A549 treated with dexamethasone at 1 μM for 4 hours (cell line): ENCODE measurements at places on chromosomes 5 and 9. TPM values are rescaled to one million over a fixed set of nuclear protein-coding genes. Genes with fewer than 3 reads are reported as not detected.

Gene DCANP1
- total RNA-seq: not detected in 5 replicates

Gene CDKN2B-AS1
- total RNA-seq: not detected in 5 replicates

Gene PCDHGC4
- total RNA-seq: not detected in 5 replicates

Gene INSL6
- total RNA-seq: not detected in 5 replicates

Gene BAAT
- total RNA-seq: 0.32 to 0.58 TPM (median 0.42 TPM) in 5 replicates

Gene SPOCK1
- total RNA-seq: 10.6 to 24.2 TPM (median 20.1 TPM) in 5 replicates

Gene KIAA1191
- 76.4 to 94.0 TPM (median 92.3 TPM) in 5 replicates for total RNA-seq

Gene C9orf50
- total RNA-seq: 0.08 to 0.18 TPM in 2 of 5 replicates, not detected in the others

Gene PPIC
- total RNA-seq: 17.1 to 19.1 TPM (median 18.4 TPM) in 5 replicates

Gene FCN1
- total RNA-seq: not detected in 5 replicates

Gene ADAMTSL1
- 0.05 to 0.16 TPM in 2 of 5 replicates, not detected in the others for total RNA-seq

Gene ACOT12
- total RNA-seq: 0.08 to 0.09 TPM in 2 of 5 replicates, not detected in the others

Gene ENHO
- 1.3 to 2.4 TPM (median 1.8 TPM) in 5 replicates for total RNA-seq

Gene GNAQ
- total RNA-seq: 14.3 to 21.2 TPM (median 20.4 TPM) in 5 replicates

Gene CATSPER3
- total RNA-seq: 0.21 to 0.49 TPM (median 0.37 TPM) in 5 replicates

Gene TTC16
- total RNA-seq: 0.02 to 0.07 TPM (median 0.04 TPM) in 4 of 5 replicates, not detected in the other

Gene CDH10
- 0.08 to 0.18 TPM (median 0.14 TPM) in 5 replicates for total RNA-seq

Gene FAM78A
- total RNA-seq: 0.18 to 0.59 TPM (median 0.47 TPM) in 5 replicates

Gene PTGDS
- total RNA-seq: 0.28 to 1.4 TPM (median 0.77 TPM) in 5 replicates
